ELR (cell line): ENCODE measurements at places on chromosomes 5 and 9.

GRCh38 chr5:32151198-32151597 lies 22.9 kb downstream of the GOLPH3 start:
- no peak for DNase-seq

- DNase-seq, result peak; percentile 70
Measured at GRCh38 chr9:17531642-17532254, 47.1 kb upstream of the SH3GL2 start.

- DNase-seq, result peak; percentile 49
Measured at GRCh38 chr5:31186672-31187267, 6.7 kb upstream of the CDH6 start.

- DNase-seq, result no peak
Measured at GRCh38 chr5:42924226-42924625, 112.5 kb upstream of the SELENOP start.

- DNase-seq, result peak; percentile 64
Measured at GRCh38 chr5:95759634-95760033, 28.5 kb downstream of the RHOBTB3 start.

DNA sequence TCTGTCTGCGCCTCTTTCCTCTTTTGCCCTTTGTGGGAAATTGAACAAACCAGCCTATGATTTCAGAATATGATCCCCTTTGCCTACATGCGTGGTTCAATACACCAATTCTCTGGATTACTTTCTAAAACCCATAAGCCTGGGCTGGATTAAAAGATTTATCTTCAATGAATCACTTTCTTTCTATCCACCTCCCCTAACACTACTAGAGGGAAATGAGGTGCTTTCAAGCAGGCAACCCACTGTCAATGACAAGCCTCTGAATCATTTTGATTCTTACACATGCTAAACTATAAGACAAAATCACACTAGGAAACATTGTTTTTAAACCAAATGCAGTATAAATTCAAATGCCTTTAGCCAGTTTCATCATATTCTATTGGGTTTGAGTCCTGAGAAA lies 257.5 kb downstream of the AGTPBP1 start:
- no peak for DNase-seq

- DNase-seq, result peak; percentile 36
Measured at GRCh38 chr5:136901-137300, 44.9 kb downstream of the PLEKHG4B start.

- peak; percentile 33 for DNase-seq
Measured at GRCh38 chr9:69036309-69036708, 757 bp downstream of the FXN start.

DNA sequence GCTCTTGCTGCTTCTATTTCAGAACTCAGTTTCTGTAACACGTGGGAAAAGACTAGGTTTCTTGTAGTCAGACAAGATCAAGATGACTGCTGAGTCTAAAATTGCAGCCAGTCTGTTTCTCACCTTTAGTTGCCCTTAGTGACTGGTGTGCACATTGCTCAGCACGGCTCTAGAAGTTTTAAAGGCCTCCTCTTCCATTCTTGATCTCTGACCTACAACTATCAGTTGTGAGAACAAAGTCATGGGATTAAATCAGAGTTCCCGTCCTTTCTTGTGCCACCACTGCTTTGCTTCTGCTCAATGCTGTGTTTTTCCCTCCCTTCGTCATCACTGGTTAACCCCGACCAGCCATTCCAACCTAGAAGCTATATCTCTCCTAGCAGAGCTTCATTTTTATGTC lies 52.8 kb downstream of the GDA start:
- no peak for DNase-seq

DNA sequence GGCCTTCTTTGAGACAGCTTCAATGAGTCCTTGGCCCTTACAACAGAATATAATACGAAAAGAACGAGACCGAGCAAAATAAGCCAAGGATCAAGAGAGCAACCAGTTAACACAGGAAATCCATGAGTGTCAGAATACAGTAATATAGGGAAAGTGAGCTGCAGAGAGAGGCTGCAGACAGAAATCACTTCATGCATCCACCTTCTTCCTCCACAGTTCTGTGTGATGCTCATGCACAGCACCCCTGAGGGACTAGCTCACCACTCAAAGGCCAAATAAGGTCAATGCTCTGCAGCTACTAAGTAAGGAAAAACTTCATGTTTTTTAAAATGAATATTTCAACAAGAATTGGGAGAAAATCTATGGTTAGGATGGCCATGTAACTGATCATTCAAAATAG lies 257.1 kb downstream of the MCTP1 start:
- no peak for DNase-seq

DNA sequence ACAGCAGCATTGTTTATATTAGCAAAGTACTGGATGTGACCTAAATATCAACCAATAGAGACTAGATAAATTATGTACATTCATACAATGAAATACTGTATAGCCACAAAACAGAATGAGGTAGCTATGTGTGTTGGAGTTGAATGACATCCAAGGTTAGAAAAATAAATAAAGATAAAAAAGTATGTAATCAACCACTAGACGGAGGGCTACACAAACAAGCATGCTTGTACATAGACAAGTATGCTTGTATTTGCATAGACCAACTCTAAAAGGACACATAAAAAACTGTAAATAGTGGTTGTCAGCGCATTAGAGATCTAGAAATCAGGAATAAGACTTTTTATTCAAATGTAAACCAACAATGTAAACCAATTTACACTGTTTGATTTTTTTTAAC lies 3.0 kb downstream of the FEM1C start:
- DNase-seq, result peak; percentile 38

DNA sequence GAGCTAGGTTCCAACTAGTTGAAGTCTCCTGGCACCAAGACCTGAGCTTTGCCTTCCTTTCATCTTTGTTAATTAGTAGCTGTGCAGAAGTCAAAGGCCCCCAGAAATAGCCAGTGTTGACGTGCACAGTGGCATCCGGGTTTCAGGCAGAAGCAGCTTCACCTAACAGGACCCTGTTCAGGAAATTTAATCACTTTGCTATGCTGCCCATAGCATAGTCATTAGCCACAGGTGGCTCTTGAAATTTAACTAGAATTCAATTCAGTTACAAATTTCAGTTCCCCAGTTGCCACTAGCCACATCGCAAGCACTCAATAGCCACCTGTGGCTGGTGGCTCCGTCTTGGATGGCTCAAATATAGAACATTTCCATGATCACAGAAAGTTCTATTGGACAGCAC lies 179.1 kb downstream of the GOLPH3 start:
- DNase-seq, result no peak

DNA sequence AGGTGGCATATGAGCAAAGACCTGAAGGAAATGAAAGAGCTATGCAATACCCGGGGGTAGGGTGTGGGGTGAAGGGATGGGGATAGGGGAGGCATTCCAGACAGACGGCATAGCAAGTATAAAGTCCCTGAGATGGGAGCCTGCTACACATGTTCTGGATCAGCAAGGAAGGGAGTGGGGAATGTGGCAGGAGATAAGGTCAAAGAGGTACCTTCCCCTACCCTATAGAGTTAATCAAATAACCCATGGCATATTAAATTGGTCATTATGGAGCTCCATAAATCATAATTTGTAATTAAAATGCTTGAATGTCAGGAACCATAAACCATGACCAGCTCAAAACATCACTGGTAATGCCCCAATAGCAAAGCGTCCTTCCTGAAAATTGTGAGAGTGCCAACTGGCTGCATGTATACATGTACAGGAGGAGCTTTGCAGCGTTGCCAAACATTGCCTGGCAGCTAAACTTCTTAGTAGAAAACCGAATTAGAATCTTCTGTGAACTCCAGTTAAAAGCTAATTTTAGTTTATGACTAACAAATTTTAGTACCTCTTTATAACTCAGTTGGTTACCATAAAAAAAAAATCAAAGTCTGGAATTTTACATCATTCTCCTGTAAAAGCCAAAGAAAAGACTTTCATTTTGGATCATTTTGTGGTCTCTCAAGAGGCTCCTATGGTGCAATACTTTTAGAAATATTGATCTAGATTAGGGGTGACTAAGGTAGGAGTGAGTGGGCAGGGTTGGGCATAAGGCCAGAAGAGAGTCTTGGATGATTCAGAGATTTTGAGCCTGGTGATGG lies 4.7 kb downstream of the DNAI1 start:
- DNase-seq, result peak; percentile 90

DNA sequence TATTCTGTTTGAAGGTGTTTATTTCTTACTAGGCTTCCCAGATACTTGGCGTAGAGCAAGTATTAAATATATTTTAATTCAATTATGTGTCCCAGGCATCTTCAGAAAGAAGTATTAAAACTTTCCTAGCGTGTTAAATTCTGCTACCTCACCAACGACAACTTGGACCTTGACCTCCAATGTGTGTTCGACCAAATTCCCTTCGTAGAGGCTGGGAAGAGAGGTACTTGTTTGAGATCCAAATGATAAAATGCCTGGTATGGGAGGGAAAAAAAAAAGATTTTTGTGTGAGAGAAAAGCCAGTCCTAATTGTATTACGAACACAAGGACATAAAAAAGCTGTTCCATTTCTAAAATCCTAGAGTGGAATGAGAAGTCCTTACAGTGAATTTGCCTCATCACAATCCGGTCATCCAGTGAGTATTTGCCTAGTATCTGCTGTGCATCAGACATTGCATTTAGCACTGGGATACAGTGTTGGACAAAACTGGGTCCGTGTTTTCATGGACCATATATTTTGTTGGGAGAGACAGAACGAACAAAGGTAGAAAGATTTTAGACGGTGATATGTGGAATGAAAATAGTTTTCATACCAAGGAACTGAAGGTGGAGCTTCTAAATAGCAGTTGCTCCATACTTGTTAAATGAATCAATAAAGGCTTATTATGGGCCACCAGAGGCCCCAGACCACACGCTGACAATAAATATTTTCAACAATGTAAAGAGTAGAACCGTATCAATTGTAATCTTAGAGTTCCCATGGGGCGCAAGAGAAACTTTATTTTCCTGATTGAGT lies 103.1 kb downstream of the KIF4B start:
- no peak for DNase-seq

GRCh38 chr5:172463031-172463430 lies 8.7 kb upstream of the SH3PXD2B start:
- no peak for DNase-seq
